ENCODE measurements at places on chromosomes 6 and 20. TPM values are rescaled to one million over a fixed set of nuclear protein-coding genes. Genes with fewer than 3 reads are reported as not detected.

The AVP gene
- total RNA-seq: not detected

DNA sequence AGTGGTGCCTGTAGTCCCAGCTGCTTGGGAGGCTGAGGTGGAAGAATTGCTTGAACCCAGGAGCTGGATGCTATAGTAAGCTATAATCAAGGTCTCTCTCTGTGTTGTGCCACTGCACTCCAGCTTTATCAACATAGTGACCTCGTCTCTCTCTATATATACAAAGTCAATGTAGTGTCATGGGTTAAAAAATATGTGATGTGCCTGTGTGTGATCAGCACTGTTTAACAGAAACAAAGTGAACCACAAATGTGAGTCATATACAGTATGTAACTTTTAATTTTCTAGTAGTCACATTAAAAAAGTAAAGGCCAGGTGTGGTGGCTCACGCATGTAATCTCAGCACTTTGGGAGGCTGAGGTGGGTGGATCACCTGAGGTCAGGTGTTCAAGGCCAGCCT lies 85.3 kb upstream of the RNF24 start:
- H3K4me1 ChIP-seq: no peaks in the 10 kb centered on the region
- H3K27me3 ChIP-seq: no peaks in the 10 kb centered on the region
- no peak overlapping the region for H3K4me3 ChIP-seq
- no peak for DNase-seq
- no peak overlapping the region for H3K27ac ChIP-seq

The MAFB gene
- total RNA-seq: 1.8 TPM

- H3K27me3 ChIP-seq: no peaks in the 10 kb centered on the region
- H3K4me3 ChIP-seq: no peak overlapping the region
- no peak overlapping the region for H3K27ac ChIP-seq
- no peak for DNase-seq
- H3K4me1 ChIP-seq: no peaks in the 10 kb centered on the region
Measured at GRCh38 chr20:20211274-20211987, 156.5 kb upstream of the INSM1 start.

The LAMA5 gene
- 225 TPM for total RNA-seq

DNA sequence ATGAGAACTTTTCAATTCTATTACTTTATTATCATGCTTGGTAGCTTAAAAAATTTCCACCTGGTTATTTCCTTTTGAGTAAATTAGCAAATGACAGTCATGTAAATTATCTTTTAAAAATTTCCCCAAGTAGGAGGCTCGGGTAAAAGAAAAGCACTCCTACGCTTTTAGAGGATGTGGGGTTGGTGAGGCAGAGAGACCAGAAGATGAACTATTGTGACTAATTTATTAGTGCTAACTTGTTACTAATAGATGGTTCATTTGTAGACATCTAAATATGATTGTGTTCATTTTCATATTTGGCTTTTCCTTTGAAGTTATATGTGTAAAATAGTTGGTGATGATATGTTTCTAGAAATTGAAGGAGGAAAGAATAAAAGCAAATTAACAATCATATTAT lies 27.0 kb downstream of the ZNF292 start:
- H3K4me1 ChIP-seq: peaks cover 28% of the 10 kb centered on the region
- H3K27me3 ChIP-seq: no peaks in the 10 kb centered on the region
- H3K4me3 ChIP-seq: peak overlapping the region; percentile 20
- no peak overlapping the region for H3K27ac ChIP-seq

The FARS2 gene
- 14.4 TPM for total RNA-seq

GRCh38 chr6:83182114-83182513 lies 11.0 kb downstream of the PGM3 start:
- H3K27ac ChIP-seq: no peak overlapping the region
- H3K4me3 ChIP-seq: no peak overlapping the region
- H3K27me3 ChIP-seq: no peaks in the 10 kb centered on the region
- peaks cover 80% of the 10 kb centered on the region for H3K36me3 ChIP-seq
- H3K4me1 ChIP-seq: no peaks in the 10 kb centered on the region
- no peak for DNase-seq

DNA sequence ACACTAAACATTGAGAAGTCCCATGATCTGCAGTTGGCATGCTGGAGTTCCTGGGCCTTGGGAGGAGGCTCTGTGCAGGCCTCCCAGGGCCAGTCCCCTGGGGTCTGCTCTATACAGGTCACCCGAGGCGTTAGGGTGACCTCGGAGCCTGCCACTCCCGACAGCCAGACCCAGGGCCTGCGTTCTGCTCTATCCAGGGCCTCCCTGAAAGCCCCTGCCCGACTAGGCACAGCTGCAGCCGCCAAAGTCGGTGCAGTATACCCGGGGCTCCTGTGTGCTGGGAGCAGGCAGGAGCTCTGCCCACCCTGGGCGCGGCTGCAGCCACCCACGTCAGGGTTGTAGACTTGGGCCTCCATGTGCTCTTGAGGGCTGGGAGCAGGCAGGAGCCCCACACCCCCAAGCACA lies 6.3 kb upstream of the OR14J1 start:
- H3K27me3 ChIP-seq: no peaks in the 10 kb centered on the region
- H3K27ac ChIP-seq: no peak overlapping the region
- no peaks in the 10 kb centered on the region for H3K36me3 ChIP-seq

The VIP gene
- total RNA-seq: not detected

GRCh38 chr6:148888856-148889255 lies 142.0 kb downstream of the UST start:
- no peaks in the 10 kb centered on the region for H3K27me3 ChIP-seq
- no peak for DNase-seq
- peaks cover 16% of the 10 kb centered on the region for H3K4me1 ChIP-seq
- H3K4me3 ChIP-seq: no peak overlapping the region
- H3K36me3 ChIP-seq: peaks cover 15% of the 10 kb centered on the region

- no peaks in the 10 kb centered on the region for H3K36me3 ChIP-seq
- H3K27ac ChIP-seq: no peak overlapping the region
- H3K27me3 ChIP-seq: no peaks in the 10 kb centered on the region
- no peak overlapping the region for H3K4me3 ChIP-seq
- no peak for DNase-seq
- H3K4me1 ChIP-seq: no peaks in the 10 kb centered on the region
Measured at GRCh38 chr6:122049341-122049740, 350.1 kb upstream of the HSF2 start.

The CFB gene
- not detected for total RNA-seq

GRCh38 chr6:50724381-50725124 lies 11.2 kb downstream of the TFAP2D start:
- H3K4me1 ChIP-seq: peaks cover 10% of the 10 kb centered on the region
- H3K27ac ChIP-seq: no peak overlapping the region
- peaks cover 73% of the 10 kb centered on the region for H3K27me3 ChIP-seq

- no peaks in the 10 kb centered on the region for H3K27me3 ChIP-seq
- no peak overlapping the region for H3K4me3 ChIP-seq
- no peak overlapping the region for H3K27ac ChIP-seq
- H3K36me3 ChIP-seq: no peaks in the 10 kb centered on the region
- H3K4me1 ChIP-seq: no peaks in the 10 kb centered on the region
Measured at GRCh38 chr6:42322676-42323075, 105.0 kb upstream of the MRPS10 start.

The SASH1 gene
- total RNA-seq: 18.0 TPM

DNA sequence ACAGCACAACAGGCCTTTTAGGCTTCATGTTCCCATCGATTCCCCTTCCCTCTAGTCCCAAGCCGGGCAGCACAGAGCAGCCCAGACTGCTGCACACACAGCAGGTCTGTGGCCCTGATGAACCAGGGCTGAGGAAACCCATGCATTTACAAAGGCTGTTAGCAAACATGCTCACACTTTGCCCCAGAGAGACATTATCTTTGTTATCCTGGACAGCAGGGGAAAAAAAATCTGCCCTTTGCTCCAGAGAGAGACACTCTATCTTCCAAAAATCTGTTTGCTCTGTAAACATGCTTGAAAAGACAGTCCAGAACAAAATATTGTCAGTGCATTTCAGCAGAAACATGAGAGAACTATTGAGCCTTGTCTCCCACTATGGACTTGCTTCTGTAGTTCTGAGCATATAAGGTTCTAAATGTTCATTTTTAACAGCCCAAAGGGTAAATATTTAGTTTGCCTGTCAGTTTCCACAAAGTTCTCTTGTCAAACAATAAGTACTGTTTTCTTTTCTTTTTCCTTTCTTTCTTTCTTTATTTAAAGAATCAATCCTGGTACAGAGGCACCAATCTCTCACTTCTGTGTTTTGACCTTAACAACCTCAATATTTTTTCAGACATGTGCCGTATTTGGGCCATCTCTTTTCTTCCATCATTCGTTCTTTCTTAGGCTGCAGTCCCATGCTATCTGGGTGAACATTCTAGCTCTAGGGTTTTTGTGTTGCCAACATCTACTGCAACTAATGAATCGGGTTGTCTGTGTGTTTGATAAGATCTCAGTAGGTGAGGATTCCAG lies 468.0 kb downstream of the EPM2A start:
- H3K4me1 ChIP-seq: no peaks in the 10 kb centered on the region
- no peaks in the 10 kb centered on the region for H3K27me3 ChIP-seq
- DNase-seq: no peak
- H3K27ac ChIP-seq: no peak overlapping the region
- no peaks in the 10 kb centered on the region for H3K36me3 ChIP-seq

The PFDN4 gene
- 85.5 TPM for total RNA-seq

The FNDC11 gene
- 2.5 TPM for total RNA-seq

GRCh38 chr6:82408952-82409431 lies 45.4 kb downstream of the TPBG start:
- no peak for DNase-seq
- H3K27me3 ChIP-seq: no peaks in the 10 kb centered on the region

- no peak overlapping the region for H3K27ac ChIP-seq
- H3K27me3 ChIP-seq: no peaks in the 10 kb centered on the region
- peaks cover 7% of the 10 kb centered on the region for H3K4me1 ChIP-seq
- no peaks in the 10 kb centered on the region for H3K36me3 ChIP-seq
- no peak for DNase-seq
Measured at GRCh38 chr6:38514399-38514798, 125.3 kb downstream of the BTBD9 start.

GRCh38 chr6:139632840-139633239 lies 258.4 kb upstream of the CITED2 start:
- H3K36me3 ChIP-seq: no peaks in the 10 kb centered on the region
- H3K27me3 ChIP-seq: no peaks in the 10 kb centered on the region

The MOXD1 gene
- 1.4 TPM for total RNA-seq

- H3K27ac ChIP-seq: no peak overlapping the region
- no peaks in the 10 kb centered on the region for H3K36me3 ChIP-seq
- no peak for DNase-seq
- H3K27me3 ChIP-seq: no peaks in the 10 kb centered on the region
Measured at GRCh38 chr6:5498579-5498899, 237.2 kb downstream of the FARS2 start.

The SYTL3 gene
- total RNA-seq: 0.42 TPM

The PAQR8 gene
- 9.6 TPM for total RNA-seq

DNA sequence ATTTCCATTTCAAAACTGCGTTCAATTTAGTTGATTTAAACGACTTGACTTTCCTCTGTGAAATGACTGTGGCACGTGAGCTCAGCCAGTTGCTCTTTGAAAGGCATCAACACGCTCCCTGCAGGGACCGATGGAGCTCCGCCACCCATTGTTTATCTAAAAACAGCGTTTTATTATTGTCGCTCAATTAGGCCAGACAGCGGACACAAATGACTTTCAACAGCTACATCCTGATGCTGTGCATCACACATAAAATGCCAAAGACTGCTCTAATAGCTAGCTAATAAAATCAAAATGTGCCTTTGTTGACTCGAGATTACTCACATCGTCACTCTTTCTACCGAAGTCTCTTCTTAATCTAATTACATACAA lies 332.5 kb downstream of the CD83 start:
- no peaks in the 10 kb centered on the region for H3K36me3 ChIP-seq
- H3K27ac ChIP-seq: no peak overlapping the region
- no peak overlapping the region for H3K4me3 ChIP-seq
- no peak for DNase-seq
- H3K4me1 ChIP-seq: peaks cover 11% of the 10 kb centered on the region
- H3K27me3 ChIP-seq: no peaks in the 10 kb centered on the region

The SLC17A9 gene
- total RNA-seq: 31.1 TPM

- 0 out of 2 replicates have a peak, but pooled peaks cover 2% of the 10 kb centered on the region for H3K4me1 ChIP-seq
- no peaks in the 10 kb centered on the region for H3K36me3 ChIP-seq
- DNase-seq: no peak
- 0 out of 2 replicates have a peak, but pooled peaks cover under 1% of the 10 kb centered on the region for H3K27me3 ChIP-seq
- H3K4me3 ChIP-seq: peak within 1 kb of the TSS; percentile 52
- no peak within 1 kb of the TSS for H3K27ac ChIP-seq
Measured at GRCh38 chr6:29005183-29005885, at the start of gene ZNF311. ZNF311 (minus strand) TSS chr6:29005315; CDS start chr6:29003954, 1,361 bp downstream.

The PPP1R16B gene
- 9.7 TPM for total RNA-seq

- no peak for DNase-seq
- H3K27me3 ChIP-seq: no peaks in the 10 kb centered on the region
- H3K36me3 ChIP-seq: no peaks in the 10 kb centered on the region
- H3K4me1 ChIP-seq: peaks cover 3% of the 10 kb centered on the region
Measured at GRCh38 chr6:35415065-35415891, 36.9 kb upstream of the FANCE start.

- H3K4me3 ChIP-seq: peak within 1 kb of the TSS; percentile 76
- peaks cover 6% of the 10 kb centered on the region for H3K4me1 ChIP-seq
- peaks cover 33% of the 10 kb centered on the region for H3K27me3 ChIP-seq
Measured at GRCh38 chr6:11043961-11044711, at the start of gene ELOVL2. ELOVL2 (minus strand) TSS chr6:11044305; CDS start chr6:11044230, 75 bp downstream.

GRCh38 chr20:33578510-33578909 lies 83.6 kb upstream of the C20orf144 start:
- no peak overlapping the region for H3K4me3 ChIP-seq
- no peak overlapping the region for H3K27ac ChIP-seq
- H3K4me1 ChIP-seq: peaks cover 6% of the 10 kb centered on the region
- H3K36me3 ChIP-seq: no peaks in the 10 kb centered on the region
- no peak for DNase-seq

GRCh38 chr6:150452428-150453243 lies 83.8 kb downstream of the IYD start:
- no peaks in the 10 kb centered on the region for H3K4me1 ChIP-seq
- DNase-seq: no peak
- no peak overlapping the region for H3K27ac ChIP-seq
- no peaks in the 10 kb centered on the region for H3K27me3 ChIP-seq
- H3K4me3 ChIP-seq: no peak overlapping the region

GRCh38 chr6:158919865-158920264 lies 80.1 kb downstream of the RSPH3 start:
- peaks cover 14% of the 10 kb centered on the region for H3K4me1 ChIP-seq
- H3K27me3 ChIP-seq: no peaks in the 10 kb centered on the region
- DNase-seq: no peak
- no peaks in the 10 kb centered on the region for H3K36me3 ChIP-seq
- H3K27ac ChIP-seq: no peak overlapping the region

DNA sequence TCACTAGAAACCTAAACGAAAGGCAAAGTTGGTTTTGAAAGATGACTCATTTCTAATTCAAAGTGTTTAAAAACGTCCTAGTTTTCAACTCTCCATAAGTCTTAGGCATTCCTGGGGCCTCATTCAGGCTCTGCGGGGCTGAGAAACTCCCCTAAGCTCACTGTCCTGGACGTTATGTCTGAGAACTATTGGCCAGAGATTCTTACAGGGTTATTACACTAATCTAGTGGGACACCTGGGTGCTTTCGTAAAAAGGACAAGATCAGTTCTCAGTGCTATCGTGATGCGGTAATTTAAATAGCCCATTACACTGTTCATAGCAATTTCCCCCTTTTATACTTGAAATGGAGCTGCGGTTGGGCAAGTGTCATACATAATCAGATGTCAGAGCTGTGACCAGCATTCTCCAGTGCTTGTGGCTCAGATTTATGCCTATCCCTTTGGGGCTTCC lies 280.9 kb downstream of the QKI start:
- no peak for DNase-seq
- H3K27ac ChIP-seq: no peak overlapping the region
- no peaks in the 10 kb centered on the region for H3K27me3 ChIP-seq
- H3K36me3 ChIP-seq: no peaks in the 10 kb centered on the region
- no peak overlapping the region for H3K4me3 ChIP-seq

Data from H1 (cell line).